ENCODE measurements at places on chromosomes 5 and 9. TPM values are rescaled to one million over a fixed set of nuclear protein-coding genes. Genes with fewer than 3 reads are reported as not detected.

Gene BARHL1
- not detected for total RNA-seq

DNA sequence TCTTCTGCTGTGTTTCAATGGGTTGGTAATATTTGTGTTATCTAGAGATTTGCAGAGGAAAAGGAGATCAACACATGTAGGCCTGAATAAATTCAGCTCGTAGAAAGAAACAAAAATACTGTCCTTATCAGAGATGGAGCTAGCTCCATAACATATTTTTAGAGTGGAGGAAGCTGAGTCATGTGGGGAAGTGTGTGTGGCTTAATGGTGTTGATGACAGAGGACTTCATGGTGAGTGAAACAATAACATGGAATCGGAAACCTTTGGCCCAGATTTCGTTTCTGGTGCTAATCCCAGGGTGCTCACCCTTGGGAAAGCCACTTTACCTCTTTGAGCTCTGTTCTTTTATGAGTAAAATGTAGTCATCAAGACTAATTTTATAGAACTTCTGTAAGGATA lies 825.0 kb downstream of the TLR4 start:
- no peaks in the 10 kb centered on the region for H3K36me3 ChIP-seq
- no peaks in the 10 kb centered on the region for H3K4me1 ChIP-seq
- DNase-seq: no peak
- no peak overlapping the region for H3K27ac ChIP-seq
- H3K4me3 ChIP-seq: no peak overlapping the region

- H3K4me3 ChIP-seq: no peak overlapping the region
- H3K27me3 ChIP-seq: no peaks in the 10 kb centered on the region
- H3K36me3 ChIP-seq: peaks cover under 1% of the 10 kb centered on the region
These were observed 58.9 kb downstream of the TTC39B start for GRCh38 chr9:15248081-15248480.

DNA sequence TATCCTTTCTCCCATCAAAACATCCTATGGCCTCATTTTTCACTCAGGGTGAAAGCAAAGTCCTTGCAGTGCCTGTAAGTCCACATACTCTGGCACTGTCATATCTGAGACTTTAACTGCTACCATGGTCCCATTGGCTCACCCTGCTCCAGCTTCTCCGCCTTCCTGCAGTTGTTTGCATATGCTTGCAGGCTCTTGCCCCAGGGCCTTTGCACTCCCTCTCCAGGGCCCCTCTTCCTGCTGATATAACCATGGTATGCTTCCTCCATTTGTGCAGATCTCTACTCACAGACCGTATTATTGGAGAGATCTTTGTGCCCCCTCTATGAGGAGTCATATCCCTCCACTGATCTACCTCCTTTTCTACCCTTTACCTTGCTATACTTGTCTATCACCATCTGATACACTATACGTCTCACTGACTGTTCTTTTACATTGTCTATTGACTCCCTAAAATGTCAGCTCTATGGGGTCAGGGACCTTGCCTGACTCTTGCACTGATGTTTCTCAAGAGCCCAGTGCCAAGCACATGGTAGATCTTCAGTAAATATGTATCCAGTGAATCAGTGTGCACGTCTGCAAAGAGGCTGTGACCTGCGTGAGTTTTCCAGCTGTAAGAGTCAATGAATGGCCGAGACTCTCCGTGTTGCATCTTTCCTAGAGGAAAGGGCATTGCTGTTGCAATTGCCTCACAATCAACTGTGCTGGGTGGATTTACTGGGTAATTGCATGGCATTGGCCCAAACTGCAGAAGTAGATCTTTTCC lies 81.7 kb upstream of the CPEB4 start:
- no peaks in the 10 kb centered on the region for H3K27me3 ChIP-seq
- no peak for DNase-seq
- no peaks in the 10 kb centered on the region for H3K4me1 ChIP-seq
- H3K27ac ChIP-seq: no peak overlapping the region
- H3K4me3 ChIP-seq: no peak overlapping the region

Gene IGFBPL1
- total RNA-seq: not detected

- DNase-seq: no peak
- no peak overlapping the region for H3K27ac ChIP-seq
- H3K36me3 ChIP-seq: peaks cover 31% of the 10 kb centered on the region
- H3K4me3 ChIP-seq: no peak overlapping the region
- no peaks in the 10 kb centered on the region for H3K27me3 ChIP-seq
These were observed 57.4 kb downstream of the GOLPH3 start for GRCh38 chr5:32116574-32117313.

Gene TIMD4
- total RNA-seq: 5.1 TPM

Gene SLF1
- 16.5 TPM for total RNA-seq

Gene STK32A
- not detected for total RNA-seq

DNA sequence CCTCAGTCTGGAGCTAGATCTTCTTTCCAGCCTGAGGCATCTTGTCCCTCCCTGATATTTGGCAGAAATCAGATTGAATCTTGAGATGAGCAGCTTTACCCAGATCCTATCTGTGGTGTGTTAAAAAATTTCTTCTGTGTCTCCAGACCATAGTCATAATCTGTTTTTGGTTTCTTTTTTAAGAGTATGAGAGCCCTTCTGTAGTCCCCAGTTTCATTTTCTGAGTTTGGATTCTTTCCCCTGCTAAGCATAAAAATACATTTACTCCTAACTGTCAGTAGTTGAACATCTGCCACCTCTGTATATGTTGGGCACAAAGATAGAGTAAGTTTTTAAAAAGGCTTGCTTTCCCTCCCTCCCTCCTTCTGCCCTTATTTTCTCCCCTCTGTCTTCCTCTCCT lies 137.7 kb downstream of the CNTLN start:
- no peak overlapping the region for H3K27ac ChIP-seq
- DNase-seq: no peak
- H3K4me3 ChIP-seq: no peak overlapping the region
- no peaks in the 10 kb centered on the region for H3K27me3 ChIP-seq
- no peaks in the 10 kb centered on the region for H3K4me1 ChIP-seq
- H3K36me3 ChIP-seq: no peaks in the 10 kb centered on the region

- DNase-seq: no peak
- H3K36me3 ChIP-seq: no peaks in the 10 kb centered on the region
- H3K4me3 ChIP-seq: no peak overlapping the region
- H3K4me1 ChIP-seq: no peaks in the 10 kb centered on the region
- no peaks in the 10 kb centered on the region for H3K27me3 ChIP-seq
These were observed 361.9 kb downstream of the CSNK1G3 start for GRCh38 chr5:123873846-123874245.

GRCh38 chr9:123043081-123043939 lies 9.8 kb downstream of the GPR21 start:
- H3K27ac ChIP-seq: no peak overlapping the region
- no peak overlapping the region for H3K4me3 ChIP-seq
- no peak for DNase-seq
- peaks cover 17% of the 10 kb centered on the region for H3K36me3 ChIP-seq

Gene FOXD4L4
- total RNA-seq: not detected

DNA sequence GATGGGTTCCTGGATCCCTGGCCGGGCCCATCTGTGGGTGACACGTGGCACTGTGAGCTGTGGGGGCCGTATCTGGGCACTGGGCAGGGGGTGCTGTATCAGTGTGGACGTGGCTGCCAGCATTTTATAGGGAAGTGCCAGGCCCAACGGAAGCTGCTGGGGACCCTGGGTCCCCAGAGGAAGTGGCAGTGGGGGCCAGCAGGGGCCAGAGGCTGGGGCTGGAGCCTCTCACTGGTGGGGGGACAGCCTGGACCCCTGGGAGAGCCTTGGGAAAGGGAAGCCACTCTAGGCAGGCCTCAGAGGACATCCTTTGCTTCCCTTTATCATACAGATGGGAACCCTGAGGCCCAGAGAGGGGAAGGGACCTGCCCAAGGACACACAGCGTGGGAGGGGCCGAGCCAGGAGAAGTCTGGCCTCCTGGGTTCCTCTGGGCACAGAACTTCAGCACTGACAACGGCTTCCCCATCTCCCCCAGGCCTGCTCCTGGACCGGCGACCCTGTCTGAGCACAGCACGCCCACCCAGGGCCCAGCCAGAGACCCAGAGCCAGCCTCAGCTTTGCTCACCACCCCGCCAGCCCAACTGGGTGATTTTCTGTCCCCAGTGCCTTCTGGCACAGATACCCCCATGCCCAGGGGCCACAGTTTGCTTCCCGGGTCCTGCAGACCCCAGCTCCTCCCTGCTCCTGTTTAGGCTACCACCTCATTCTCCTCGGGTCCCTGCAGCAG lies 15.5 kb upstream of the LAMC3 start:
- no peaks in the 10 kb centered on the region for H3K4me1 ChIP-seq
- H3K4me3 ChIP-seq: no peak overlapping the region
- no peak for DNase-seq

Gene TMEM8B
- 3.3 TPM for total RNA-seq

- H3K4me3 ChIP-seq: no peak overlapping the region
- no peak overlapping the region for H3K27ac ChIP-seq
- H3K36me3 ChIP-seq: no peaks in the 10 kb centered on the region
- H3K4me1 ChIP-seq: no peaks in the 10 kb centered on the region
- no peak for DNase-seq
- H3K27me3 ChIP-seq: no peaks in the 10 kb centered on the region
These were observed 315.5 kb downstream of the SEMA5A start for GRCh38 chr5:9230355-9230754.

- H3K4me3 ChIP-seq: no peak overlapping the region
- no peak for DNase-seq
- H3K27ac ChIP-seq: no peak overlapping the region
- no peaks in the 10 kb centered on the region for H3K4me1 ChIP-seq
- no peaks in the 10 kb centered on the region for H3K36me3 ChIP-seq
- peaks cover 12% of the 10 kb centered on the region for H3K27me3 ChIP-seq
These were observed 15.0 kb upstream of the ELL2 start for GRCh38 chr5:95976606-95977005.

Gene PCDHB10
- not detected for total RNA-seq

- H3K4me1 ChIP-seq: no peaks in the 10 kb centered on the region
- H3K27ac ChIP-seq: no peak overlapping the region
- no peaks in the 10 kb centered on the region for H3K36me3 ChIP-seq
- no peak for DNase-seq
- H3K4me3 ChIP-seq: no peak overlapping the region
These were observed 808.1 kb downstream of the EFNA5 start for GRCh38 chr5:106862450-106863193.

DNA sequence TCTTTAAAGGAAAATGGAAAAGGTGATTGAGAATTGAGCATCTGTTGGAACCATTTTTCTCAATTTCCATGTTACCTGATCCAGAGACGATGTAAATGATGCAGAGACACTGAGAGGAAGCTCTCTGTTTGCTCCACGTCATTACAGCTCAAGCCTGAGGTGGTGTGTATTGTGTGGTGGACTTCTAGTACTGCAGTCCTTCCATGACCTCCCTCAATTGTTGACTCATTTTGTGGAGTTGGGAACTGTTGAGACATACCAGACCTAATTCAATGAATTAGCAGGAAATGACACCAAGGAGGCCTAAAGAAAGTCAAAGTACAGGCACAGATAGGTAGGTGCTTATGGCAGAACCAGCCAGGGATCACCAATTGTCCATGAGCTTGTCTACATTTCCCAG lies 15.6 kb upstream of the LVRN start:
- no peaks in the 10 kb centered on the region for H3K27me3 ChIP-seq
- no peak overlapping the region for H3K27ac ChIP-seq
- H3K4me3 ChIP-seq: no peak overlapping the region

Gene SPINK14
- total RNA-seq: not detected

- H3K27me3 ChIP-seq: no peaks in the 10 kb centered on the region
- H3K27ac ChIP-seq: no peak overlapping the region
- no peak for DNase-seq
- H3K36me3 ChIP-seq: peaks cover 17% of the 10 kb centered on the region
These were observed 72.5 kb downstream of the AUH start for GRCh38 chr9:91289244-91289643.

GRCh38 chr5:87081511-87082372 lies 185.9 kb upstream of the RASA1 start:
- H3K4me3 ChIP-seq: peak overlapping the region; percentile 65
- peak; percentile 71 for DNase-seq
- no peaks in the 10 kb centered on the region for H3K36me3 ChIP-seq
- H3K4me1 ChIP-seq: peaks cover 22% of the 10 kb centered on the region
- peak overlapping the region; percentile 43 for H3K27ac ChIP-seq

Gene CYLC2
- not detected for total RNA-seq

DNA sequence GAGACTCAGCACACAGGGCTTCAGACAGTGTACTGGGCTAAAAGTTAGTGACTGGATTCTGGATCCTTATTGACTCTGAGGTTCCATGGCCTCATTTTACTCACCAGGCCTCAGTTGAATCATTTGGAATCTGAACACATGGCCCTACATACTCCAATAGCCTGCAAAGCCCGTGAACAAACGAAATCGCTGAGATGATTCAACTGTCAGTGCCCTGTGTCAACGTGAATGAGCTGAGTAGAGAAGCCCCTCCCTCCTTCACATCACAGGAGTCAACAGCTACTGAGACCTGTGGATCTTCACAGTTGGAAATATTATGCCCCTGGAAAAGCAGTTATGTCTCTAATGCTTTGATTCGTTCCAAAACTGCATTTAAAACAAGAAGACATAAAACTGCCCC lies 429.3 kb downstream of the GADD45G start:
- no peak for DNase-seq
- H3K4me3 ChIP-seq: no peak overlapping the region
- no peaks in the 10 kb centered on the region for H3K4me1 ChIP-seq
- no peaks in the 10 kb centered on the region for H3K36me3 ChIP-seq
- H3K27me3 ChIP-seq: peaks cover 3% of the 10 kb centered on the region
- H3K27ac ChIP-seq: no peak overlapping the region

DNA sequence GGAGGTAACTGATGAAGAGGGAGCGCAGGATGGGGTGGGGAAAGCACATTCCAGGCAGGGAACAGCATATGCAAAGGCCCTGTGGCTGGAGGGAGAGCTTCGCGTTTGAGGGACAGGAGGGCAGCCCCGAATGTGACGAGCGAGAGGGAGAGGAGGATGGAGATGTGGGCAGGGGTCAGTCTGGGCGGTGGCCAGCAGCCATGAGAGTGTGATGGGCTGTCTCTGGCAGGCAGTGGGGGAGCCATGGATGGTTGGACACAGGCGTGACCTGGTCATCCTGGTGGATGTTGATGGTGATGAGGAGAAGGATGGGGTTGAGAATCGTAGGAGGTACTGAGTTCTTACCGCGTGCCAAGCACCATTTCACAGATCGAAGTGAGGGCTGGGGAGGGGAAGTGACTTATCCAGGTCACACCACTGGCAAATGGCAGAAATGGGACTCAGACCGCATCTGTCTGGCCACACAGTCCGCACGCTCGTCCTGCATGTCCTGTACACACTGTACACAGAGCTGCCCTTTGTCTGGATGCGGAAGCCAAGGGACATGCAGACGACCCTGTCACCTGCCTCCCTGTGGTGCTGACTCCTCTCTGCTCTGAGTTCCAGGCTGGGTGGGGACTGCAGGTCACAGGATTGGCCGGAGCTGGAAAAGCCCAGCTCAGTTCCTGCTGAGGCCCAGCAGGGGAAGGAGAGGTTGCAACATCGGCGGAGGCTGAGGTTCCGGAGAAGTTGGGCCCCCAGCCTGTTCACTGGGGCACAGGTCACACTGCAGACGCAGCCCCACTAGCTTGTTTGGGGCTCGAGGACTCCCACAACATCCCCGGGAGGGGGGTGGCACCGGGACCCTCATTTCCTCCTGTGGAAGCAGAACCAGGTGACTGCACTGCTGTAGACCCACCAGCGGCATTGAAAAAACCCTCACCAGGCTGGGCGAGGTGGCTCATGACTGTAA lies 165.6 kb upstream of the IER5L start:
- no peaks in the 10 kb centered on the region for H3K36me3 ChIP-seq
- H3K27ac ChIP-seq: no peak overlapping the region
- no peaks in the 10 kb centered on the region for H3K27me3 ChIP-seq

- H3K27ac ChIP-seq: no peak overlapping the region
- no peaks in the 10 kb centered on the region for H3K36me3 ChIP-seq
- H3K27me3 ChIP-seq: no peaks in the 10 kb centered on the region
- DNase-seq: no peak
- no peak overlapping the region for H3K4me3 ChIP-seq
These were observed 38.7 kb upstream of the C6 start for GRCh38 chr5:41252036-41252435.
